Astrocyte (in vitro differentiated cells and primary cell): ENCODE measurements at places on chromosomes 6 and 20. TPM values are rescaled to one million over a fixed set of nuclear protein-coding genes. Genes with fewer than 3 reads are reported as not detected.

Gene C20orf202
- total RNA-seq: not detected in 2 replicates

Gene ARMC12
- 0.25 TPM in 1 of 2 replicates, not detected in the other for total RNA-seq

Gene RGS19
- 15.7 and 18.3 TPM in 2 replicates for total RNA-seq

Gene VGLL2
- 1.2 and 1.7 TPM in 2 replicates for total RNA-seq

Gene NRSN2
- 57.8 and 64.0 TPM in 2 replicates for total RNA-seq

Gene KCNQ5
- 0.43 and 2.0 TPM in 2 replicates for total RNA-seq

Gene B3GALT4
- total RNA-seq: 1.5 and 1.8 TPM in 2 replicates

Gene BPIFB4
- total RNA-seq: not detected in 2 replicates

Gene TOX2
- total RNA-seq: 0.16 TPM in 1 of 2 replicates, not detected in the other

Gene CPNE5
- 0.11 and 0.29 TPM in 2 replicates for total RNA-seq

Gene BMP5
- 0.19 and 0.50 TPM in 2 replicates for total RNA-seq

Gene MUCL3
- total RNA-seq: not detected in 2 replicates

GRCh38 chr6:101226677-101227135, 166.8 kb upstream of the GRIK2 start:
- no peaks in the 10 kb centered on the region for H3K4me1 ChIP-seq
- no peaks in the 10 kb centered on the region for H3K27me3 ChIP-seq
- DNase-seq: peak; percentile 0
- no peaks in the 10 kb centered on the region for H3K36me3 ChIP-seq
- H3K4me3 ChIP-seq: no peak overlapping the region

DNA sequence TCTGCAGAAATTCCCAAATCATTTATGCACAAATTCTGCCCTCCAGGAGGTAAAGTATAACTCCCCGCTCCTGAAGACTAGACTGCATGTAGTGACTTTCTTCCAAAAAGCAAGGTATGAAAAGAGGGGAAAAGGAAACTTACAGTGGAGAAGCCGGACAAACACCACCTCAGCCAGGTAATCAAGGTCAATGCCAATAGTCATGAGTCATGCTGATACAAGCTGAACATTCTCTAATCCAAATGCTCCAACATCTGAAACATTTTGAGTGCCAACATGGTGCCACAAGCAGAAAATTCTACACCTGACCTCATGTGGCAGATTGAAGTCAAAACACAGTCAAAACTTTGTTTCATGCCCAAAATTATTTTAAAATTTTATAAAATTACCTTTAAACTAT, 165.6 kb downstream of the FOXA2 start:
- no peak overlapping the region for H3K4me3 ChIP-seq
- no peak overlapping the region for H3K27ac ChIP-seq
- no peaks in the 10 kb centered on the region for H3K36me3 ChIP-seq

- no peak overlapping the region for H3K4me3 ChIP-seq
- no peaks in the 10 kb centered on the region for H3K36me3 ChIP-seq
- no peaks in the 10 kb centered on the region for H3K4me1 ChIP-seq
- H3K27me3 ChIP-seq: no peaks in the 10 kb centered on the region
Observed at GRCh38 chr6:141218583-141218982, 914.1 kb upstream of the GJE1 start.

DNA sequence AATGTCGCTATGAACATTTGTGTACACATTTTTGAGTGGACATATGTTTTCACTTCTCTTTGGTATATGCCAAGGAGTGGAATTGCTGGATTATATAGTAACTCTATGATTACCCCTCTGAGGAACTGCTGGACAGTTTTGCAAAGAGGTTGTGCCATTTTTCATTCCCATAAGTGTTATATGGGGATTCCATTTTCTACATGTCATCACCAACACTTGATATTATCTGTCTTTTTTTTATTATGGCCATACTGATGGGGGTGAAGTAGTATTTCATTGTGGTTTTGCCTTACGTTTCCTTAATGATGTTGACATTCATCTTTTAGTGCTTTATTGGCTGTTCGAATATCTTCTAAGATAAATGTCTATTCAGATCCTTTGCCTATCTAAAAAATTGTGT, 171.8 kb upstream of the LAMA2 start:
- no peak overlapping the region for H3K27ac ChIP-seq

- no peak overlapping the region for H3K27ac ChIP-seq
- DNase-seq: no peak
- H3K4me3 ChIP-seq: no peak overlapping the region
- no peaks in the 10 kb centered on the region for H3K36me3 ChIP-seq
Observed at GRCh38 chr6:121460170-121460569, 24.7 kb downstream of the GJA1 start.

- no peak overlapping the region for H3K4me3 ChIP-seq
- DNase-seq: no peak
- H3K27ac ChIP-seq: no peak overlapping the region
- H3K4me1 ChIP-seq: no peaks in the 10 kb centered on the region
- no peaks in the 10 kb centered on the region for H3K27me3 ChIP-seq
- no peaks in the 10 kb centered on the region for H3K36me3 ChIP-seq
Observed at GRCh38 chr6:161479376-161479775, 205.5 kb upstream of the AGPAT4 start.

GRCh38 chr20:59566631-59567524, 37.5 kb upstream of the PHACTR3 start:
- H3K4me1 ChIP-seq: no peaks in the 10 kb centered on the region
- no peaks in the 10 kb centered on the region for H3K36me3 ChIP-seq
- DNase-seq: no peak

DNA sequence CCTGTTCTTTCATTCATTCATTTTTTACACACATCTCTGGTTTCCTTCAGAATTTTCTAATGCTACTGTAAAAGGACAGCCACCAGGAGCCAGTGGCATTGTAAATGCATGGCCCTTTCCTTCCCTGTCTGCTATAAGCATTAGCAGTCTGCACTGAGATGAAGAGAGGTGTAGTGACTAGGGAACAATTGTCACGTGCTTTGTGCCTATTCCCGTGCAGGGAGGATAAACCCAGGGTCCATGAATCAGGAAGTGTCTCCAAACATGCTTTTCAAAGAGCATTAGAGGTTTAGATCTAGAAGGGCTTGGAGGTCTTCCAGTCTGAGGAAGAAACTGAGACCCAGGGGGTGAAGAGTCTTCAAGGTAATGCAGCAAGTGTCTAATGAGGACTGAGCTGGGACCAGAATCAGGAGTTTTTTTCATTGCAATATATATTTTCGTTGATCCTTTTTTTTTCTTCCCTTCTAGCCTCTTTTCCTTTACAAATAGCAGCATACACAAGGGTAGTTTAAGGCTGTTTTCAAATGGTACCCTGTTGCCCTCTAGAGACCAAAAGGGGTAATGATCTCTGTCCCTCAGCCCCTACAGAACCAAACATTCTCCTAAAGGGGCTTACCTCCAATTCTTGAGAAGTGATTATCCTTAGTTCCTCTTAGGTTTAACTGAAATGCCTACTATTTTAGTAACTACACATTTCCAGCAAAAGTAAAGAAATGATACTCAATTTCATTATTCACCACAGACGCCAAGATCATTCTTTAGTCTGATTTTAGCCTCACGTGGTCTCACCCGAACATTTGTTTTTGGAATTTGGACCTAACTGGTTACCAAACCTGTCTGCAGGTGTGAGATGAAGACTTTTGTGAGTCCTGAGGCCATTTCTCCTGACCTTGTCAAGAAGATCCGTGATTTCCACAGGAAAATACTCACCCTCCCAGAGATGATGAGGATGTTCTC, 6.6 kb downstream of the TRIM15 start:
- peaks cover 55% of the 10 kb centered on the region for H3K27me3 ChIP-seq
- peak; percentile 27 for DNase-seq
- no peak overlapping the region for H3K4me3 ChIP-seq
- H3K36me3 ChIP-seq: no peaks in the 10 kb centered on the region

GRCh38 chr20:60729135-60729900, 522.7 kb upstream of the CDH4 start:
- H3K27ac ChIP-seq: no peak overlapping the region
- H3K4me3 ChIP-seq: no peak overlapping the region
- no peak for DNase-seq
- H3K4me1 ChIP-seq: no peaks in the 10 kb centered on the region
- no peaks in the 10 kb centered on the region for H3K36me3 ChIP-seq

DNA sequence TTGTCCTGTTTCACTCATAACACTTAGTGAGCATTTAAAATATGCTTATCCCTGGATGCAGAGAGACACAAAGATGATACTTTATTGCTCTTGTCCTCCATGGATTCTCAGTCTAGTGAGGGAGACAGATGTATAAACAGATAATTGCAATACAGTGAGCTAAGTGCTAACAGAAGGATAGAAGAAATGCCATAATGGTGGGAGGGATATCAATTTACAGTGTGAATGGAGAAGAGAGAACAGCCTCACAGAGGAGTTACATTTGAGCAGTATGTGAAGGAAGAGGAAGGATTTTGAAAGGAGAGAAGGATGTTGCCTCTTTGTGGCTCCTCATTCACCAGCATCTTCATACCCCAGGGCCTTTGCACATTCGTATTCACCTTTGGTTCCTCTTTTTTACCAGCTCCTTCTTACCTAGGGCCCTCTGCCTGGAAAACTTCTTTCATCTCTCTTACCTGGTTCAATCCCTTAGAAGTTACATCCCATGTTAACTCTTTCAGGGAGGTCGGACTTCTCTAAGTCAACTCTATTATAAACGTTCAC, 341.7 kb downstream of the PRL start:
- H3K27ac ChIP-seq: no peak overlapping the region
- H3K27me3 ChIP-seq: no peaks in the 10 kb centered on the region
- no peaks in the 10 kb centered on the region for H3K36me3 ChIP-seq
- H3K4me1 ChIP-seq: peaks cover 17% of the 10 kb centered on the region

DNA sequence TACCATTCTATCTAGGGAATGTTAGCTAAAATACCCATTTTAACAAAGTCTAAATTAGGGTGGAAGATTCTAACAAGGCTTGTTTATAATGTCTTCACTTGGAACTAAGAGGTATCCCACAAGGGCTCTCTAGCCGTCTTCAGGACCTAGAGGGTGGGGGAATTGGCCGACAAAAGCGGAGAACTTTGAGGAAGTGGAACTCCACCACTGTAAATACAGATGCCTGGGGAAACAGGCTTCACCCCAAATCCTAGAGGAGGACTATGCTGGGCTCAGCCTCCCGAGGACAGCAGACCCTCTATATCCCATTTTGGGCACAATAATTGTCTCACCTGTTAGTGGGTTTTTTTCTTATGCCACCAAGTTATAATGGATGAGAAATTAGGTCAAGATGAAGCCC, 58.0 kb upstream of the TFB1M start:
- DNase-seq: no peak
- no peak overlapping the region for H3K27ac ChIP-seq
- no peaks in the 10 kb centered on the region for H3K27me3 ChIP-seq
- H3K4me3 ChIP-seq: no peak overlapping the region
- H3K36me3 ChIP-seq: no peaks in the 10 kb centered on the region

DNA sequence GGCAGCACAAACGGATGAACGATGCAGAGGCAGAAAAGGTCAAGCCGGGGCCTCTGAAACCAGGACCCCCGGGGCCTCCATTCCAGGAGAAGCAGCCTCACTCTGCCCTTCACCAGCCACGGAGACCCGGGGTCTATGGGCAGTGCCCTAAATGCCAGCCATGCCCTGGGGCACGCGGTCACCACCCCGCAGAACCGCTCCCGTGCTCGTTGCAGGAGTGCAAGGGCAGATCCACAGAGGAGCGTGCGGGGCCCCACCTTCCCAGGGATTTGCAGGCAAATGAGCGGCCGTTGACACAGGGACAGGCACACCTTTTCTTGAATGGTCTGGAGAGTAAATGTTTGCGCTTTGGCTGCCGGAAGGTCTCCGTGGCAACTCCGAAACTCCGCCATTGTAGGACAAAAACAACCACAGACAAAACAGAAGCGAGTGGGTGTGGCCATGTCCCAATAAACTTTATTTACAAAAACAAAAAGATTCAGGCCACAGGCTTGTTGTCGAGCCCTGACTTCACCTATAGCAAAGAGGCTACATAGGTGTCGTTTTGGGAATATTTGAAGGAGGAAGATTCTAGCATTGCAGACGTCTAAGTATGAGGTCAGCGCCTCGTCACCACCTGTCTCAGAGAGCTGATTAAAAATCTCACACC, 163.3 kb downstream of the TAF4 start:
- no peak for DNase-seq
- no peak overlapping the region for H3K4me3 ChIP-seq
- peaks cover 3% of the 10 kb centered on the region for H3K4me1 ChIP-seq
- no peaks in the 10 kb centered on the region for H3K27me3 ChIP-seq
- H3K36me3 ChIP-seq: no peaks in the 10 kb centered on the region

- no peak for DNase-seq
- H3K36me3 ChIP-seq: no peaks in the 10 kb centered on the region
- H3K4me3 ChIP-seq: no peak overlapping the region
- no peaks in the 10 kb centered on the region for H3K27me3 ChIP-seq
Observed at GRCh38 chr20:59709636-59710035, 105.3 kb downstream of the PHACTR3 start.

GRCh38 chr6:34644716-34645115, 51.9 kb downstream of the ILRUN start:
- H3K4me1 ChIP-seq: no peaks in the 10 kb centered on the region
- no peak overlapping the region for H3K4me3 ChIP-seq
- no peaks in the 10 kb centered on the region for H3K27me3 ChIP-seq
- no peak for DNase-seq
- no peak overlapping the region for H3K27ac ChIP-seq

DNA sequence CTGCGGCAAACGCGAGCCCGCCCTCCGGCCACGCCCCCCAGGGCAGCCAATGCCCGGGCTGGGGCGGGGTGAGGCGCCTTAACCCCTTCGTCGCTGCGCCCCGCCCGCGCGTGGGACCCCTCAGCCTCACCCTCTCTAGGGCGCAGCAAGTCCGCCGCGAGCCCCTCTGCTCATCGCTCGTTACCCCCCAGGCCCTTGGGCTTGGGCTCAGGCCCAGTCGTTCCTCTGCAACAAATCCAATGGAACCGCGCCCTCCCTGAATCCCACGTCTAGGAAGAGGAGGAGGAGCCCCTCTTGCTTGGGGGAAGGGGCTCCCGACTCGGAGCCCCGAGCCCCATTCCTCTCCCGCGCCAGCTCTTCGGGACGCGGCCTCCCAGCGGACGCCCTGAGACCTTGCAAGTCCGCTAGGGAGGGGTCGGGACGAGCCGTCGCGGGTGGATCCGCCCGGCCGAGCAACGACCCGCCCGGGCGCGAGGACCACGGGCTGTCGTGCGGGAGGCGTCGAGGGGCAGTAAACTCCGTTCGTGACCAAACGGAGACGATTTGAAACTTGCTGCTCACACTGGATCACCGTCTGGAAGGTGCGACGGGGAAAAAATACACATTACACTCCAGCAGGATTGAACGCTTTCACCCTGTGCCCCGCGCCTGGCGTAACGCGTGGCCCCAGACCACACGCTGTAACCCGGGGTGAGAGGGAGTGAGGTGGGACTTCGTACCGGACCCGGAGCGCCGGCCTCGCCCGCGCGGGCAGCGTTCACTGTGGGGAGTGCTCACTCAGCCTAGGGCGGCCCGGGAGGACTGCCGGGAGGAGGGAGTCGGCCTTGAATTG, 477 bp upstream of the LZTS3 start:
- H3K36me3 ChIP-seq: no peaks in the 10 kb centered on the region
- H3K4me3 ChIP-seq: peak overlapping the region; percentile 92
- H3K27me3 ChIP-seq: peaks cover 3% of the 10 kb centered on the region
- peaks cover 19% of the 10 kb centered on the region for H3K4me1 ChIP-seq

- peaks cover 6% of the 10 kb centered on the region for H3K4me1 ChIP-seq
- H3K36me3 ChIP-seq: no peaks in the 10 kb centered on the region
- H3K27ac ChIP-seq: no peak overlapping the region
- no peak overlapping the region for H3K4me3 ChIP-seq
Observed at GRCh38 chr6:135525594-135525993, 28.1 kb upstream of the AHI1 start.
